ENCODE measurements at places on chromosomes 3 and 15.

DNA sequence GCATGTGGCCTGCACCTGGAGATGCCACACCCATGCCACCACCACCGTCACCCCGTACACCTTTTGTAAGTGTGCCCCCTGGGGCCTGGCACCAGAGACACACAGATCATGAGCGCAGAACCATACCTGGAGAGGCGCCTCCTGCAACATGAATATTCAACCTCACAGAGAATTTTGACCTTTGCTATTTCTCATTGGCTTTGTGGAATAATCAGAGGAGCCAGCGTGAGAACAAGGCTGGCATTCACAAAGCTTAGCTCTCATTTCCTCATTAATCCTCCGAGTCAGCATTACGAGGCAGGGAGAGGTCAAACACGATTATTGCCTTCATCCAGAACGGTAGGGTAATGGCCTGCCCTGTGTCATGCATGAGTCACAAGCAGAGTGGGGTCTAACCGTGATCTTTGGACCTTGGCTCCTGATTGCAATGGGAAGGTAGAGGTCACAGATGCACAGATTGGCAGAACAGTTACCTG, 73.0 kb upstream of the POMGNT2 start:
- DNase-seq = no peak

DNA sequence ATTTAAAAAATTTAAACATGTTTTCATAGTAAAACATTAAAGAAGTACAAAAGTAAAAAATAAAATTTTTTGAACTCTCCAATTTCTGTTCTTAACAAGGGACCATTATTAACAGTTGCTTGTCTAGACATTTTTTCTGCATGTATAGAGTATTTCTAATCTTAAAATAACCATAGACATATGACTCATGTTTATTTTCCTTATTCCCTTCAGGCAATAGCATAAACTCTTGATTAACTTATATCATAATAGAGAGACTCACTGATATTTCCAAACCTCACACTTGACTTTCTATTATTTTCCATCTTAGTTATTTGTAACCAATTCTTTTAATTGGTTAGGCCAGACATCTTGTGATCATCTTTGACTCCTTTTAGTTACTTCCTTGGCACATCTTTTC, 325.6 kb upstream of the SOX14 start:
- no peak for DNase-seq

GRCh38 chr3:163159306-163159705, 1662.7 kb downstream of the OTOL1 start:
- DNase-seq = no peak

DNA sequence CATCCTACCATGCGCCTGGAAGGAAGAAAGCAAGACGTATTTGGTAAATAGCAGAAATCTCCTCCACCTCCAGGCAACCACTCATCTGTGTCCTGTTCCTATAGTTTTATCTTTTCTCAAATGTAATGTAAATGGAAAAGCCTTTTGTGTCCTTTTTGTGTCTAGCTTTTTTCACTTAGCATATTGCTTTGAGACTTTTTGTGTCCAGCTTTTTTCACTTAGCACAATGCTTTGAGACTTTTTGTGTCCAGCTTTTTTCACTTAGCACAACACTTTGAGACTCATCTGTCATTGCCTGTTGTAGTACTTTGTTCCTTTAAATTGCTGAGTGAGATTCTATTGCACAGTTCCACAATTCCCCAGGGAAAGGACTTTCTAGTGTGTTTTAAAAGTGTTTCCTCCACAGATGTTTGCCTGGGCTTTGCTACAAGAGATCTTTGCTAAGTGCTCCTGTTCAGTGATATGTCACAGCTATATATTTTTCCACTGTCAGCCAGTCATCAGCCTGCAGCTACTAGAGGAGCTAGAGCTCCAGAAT, 27.9 kb upstream of the MUC13 start:
- no peak for DNase-seq
